ENCODE measurements at places on chromosomes 2 and 18.

DNA sequence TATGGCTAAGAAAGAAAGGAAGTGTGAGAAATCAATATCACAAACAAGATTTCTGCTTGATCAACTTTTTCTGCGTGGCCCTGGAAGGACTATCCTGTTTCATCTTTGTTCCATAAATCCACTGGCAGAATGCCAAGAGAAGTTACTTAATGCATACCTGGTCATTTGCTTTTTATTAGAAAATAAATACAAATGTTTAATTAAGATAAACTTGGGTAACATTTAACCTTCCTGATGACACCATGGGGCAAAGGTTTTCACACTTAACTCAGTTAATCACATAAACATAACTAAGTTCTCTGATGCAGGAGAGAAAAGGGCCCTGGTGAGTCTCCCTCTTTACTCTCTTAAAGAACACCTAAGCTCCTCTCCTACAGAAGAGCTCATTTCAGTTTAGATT, 203.3 kb downstream of the AFF3 start:
- no peak for DNase-seq

GRCh38 chr2:58047373-58047935, 848 bp downstream of the VRK2 start:
- no peak for DNase-seq

DNA sequence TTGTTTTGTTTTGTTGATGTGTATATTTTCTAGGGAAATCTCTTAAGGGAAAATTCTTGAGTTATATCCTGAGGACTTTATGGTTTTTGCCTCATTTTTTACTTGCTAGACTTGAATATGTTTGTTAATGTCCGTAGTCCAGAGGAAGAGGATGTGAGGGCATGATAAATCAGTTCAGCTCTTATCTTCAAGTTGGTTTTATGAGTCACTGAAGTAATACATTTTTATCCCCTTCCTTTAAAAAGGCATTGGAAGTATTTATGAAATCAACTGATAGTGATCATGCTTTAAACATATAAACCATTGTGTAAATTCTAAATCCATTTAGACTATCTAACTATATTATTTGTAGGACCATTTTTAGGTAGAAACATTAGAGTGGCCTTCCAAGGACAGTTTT, 43.9 kb upstream of the CYBRD1 start:
- no peak for DNase-seq

GRCh38 chr2:191650896-191651773, 26.8 kb upstream of the NABP1 start:
- DNase-seq: no peak

GRCh38 chr2:170930131-170930990, 1.3 kb downstream of the GORASP2 start:
- peak; percentile 7 for DNase-seq

DNA sequence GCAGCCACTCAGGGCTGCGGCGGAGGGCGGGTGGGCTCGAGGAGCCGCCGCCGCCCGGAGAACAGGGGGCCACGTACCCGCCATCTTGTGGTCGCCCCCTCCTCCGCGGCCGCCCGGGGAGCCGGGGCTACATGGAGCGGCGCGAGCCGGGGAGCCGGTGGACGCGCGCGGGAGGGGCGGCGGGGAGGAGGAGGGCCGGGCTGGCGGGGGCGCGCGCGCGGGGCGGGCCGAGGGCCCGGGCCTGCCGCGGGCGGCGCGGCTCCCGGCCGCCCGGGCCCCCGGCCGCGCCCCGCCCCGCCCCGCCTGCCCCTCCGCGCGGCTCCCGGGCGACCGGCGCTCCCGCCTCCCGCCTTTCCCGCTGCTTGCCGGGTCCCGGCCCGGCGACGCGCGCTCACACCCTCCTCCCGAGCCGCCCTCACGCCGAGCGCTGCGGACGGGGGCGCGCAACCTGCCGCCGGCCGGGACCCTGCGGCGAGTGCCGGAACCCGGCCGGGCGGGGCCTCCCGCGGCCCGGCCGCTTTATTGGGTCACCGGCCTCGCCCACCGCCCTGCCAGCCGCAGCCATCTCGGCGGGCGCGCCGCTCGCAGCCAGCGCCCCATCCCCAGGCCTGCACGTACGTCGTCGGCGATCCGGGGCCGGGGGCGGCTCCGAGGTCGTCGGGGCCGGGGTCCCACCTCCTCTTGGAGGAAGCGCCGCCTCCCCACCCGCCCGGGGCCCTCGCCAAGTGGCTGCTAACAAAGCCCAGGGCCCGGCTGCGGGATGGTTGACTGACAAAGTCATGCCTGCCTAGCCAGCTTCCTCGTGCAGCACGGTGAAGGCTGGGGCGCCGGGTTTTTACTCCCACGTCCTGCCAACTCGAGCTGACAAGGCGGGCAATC, at the start of gene PPP4R1:
PPP4R1 (minus strand) TSS at position 159 of the 879 bp plus-strand sequence; CDS start at position 84, 75 bp downstream.
- peak; percentile 27 for DNase-seq

DNA sequence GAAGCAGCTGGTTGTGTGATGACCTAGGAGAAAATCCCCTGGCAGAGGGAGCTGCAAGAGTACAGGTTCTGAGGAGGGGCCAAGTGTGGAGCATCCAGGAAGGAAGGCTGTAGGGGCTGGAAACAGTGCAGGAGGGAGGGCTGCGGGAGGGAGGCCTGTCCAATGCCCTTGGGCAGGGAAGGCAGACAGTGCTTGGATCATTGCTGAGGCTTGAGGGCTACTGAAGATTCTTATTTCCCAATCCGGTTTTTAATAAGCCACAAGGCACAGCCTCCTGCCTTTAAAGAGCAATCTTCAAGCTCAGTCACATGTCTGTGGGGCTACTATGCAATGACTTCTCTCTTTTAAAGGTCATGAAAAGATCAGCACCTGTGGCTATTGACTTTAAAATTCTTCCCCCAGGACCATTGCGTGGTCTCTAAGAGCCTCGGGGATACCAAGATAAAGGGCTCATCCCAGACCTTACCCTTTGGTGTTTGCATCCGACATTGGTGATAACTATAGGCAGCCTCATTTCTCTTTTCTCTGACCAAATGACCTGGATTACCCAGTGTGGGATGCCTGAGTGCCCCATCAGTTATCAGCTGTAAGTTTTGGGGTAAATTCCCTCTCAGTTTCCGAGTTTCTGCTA, 149.6 kb downstream of the DOCK10 start:
- no peak for DNase-seq

- no peak for DNase-seq
Observed at GRCh38 chr2:4151521-4151920, 448.1 kb downstream of the DCDC2C start.

DNA sequence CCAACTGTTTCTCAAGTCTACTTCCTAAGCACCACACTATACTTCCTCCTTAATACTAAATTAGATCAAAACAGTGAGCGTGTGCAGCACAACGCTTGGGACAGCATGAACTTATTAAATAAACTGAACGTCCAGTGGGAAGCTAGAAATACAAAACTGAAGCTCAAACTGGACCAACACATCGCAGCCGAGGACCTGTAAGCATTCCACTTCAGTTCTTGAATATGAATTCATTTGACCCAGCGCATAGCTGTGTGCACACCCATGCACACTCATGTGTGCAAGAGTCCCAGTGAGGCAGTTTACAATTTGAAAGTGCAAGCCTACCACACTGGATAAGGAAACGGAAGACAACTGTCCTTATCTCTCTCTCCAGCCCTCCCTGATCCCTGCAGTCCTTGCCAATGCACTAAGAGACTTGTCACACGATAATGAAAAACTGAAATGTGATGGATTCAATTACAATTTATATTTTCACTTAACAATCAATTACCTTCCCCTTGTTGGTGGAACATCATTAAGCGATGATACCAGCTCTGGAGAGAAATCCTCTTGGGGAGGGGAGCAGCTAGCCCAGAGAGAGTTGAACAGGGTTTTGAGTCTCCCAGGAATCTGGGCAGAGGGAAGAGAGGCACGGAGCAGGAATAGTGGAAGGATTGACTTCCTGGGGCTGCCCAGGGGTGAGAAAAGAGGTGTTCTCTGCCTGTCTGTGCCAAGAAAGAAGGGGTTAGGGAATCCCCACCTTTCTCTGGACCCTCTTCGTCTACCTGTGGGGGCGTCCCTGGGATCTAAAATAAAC, 186.5 kb upstream of the KLHL29 start:
- no peak for DNase-seq

DNA sequence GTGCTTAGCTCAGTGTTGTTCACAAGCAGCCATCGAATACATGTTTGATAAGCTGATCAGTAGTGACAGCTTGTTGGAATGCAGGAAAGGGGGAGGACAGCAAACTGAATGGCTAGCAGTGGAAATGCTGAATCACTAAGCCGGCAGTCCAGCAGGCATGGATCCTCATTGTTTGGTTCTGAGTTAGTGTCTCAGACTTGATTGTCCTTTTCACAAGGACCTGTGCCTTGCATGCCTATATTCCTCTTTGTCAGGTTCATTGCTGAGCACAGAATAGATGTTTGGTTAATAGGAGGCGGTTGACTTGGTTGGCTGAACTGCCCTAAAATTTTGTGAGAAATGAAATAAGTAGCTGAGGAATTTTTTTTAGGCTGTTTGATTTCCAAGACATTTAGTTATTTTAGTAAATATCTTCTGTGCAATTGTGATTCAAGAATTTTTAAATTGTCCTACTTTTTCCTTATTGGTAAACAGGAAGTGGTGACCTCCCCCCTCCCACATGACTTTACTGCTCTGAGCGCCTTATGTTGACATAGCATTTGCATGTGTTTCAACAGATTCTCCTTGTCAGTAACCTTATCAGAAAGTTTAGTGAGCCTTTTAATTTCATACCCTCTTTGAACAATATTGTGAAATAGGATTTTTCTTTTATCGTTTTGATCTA, 21.4 kb upstream of the STON1 start:
- DNase-seq: no peak

DNA sequence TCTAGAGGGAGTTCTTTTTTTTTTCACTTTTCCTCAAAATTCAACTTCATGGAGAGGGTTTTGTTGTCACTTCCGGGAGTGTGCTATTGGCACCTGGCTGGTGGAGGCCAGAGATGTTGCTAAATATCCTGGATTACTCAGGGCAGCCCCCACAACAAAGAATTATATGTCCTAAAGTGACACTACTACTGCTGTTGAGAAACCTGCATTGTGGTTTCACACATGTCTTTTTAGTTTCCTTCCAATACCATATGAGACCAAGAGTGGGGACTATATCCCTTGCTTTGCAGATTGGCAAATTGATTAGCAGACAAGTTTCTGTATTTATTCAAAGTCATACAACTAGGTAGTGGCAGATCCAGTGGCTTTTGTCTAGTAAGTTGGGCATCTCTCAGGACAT, 826.8 kb downstream of the TRIB2 start:
- no peak for DNase-seq

GRCh38 chr18:54444319-54444914, 86.7 kb downstream of the C18orf54 start:
- DNase-seq: no peak

DNA sequence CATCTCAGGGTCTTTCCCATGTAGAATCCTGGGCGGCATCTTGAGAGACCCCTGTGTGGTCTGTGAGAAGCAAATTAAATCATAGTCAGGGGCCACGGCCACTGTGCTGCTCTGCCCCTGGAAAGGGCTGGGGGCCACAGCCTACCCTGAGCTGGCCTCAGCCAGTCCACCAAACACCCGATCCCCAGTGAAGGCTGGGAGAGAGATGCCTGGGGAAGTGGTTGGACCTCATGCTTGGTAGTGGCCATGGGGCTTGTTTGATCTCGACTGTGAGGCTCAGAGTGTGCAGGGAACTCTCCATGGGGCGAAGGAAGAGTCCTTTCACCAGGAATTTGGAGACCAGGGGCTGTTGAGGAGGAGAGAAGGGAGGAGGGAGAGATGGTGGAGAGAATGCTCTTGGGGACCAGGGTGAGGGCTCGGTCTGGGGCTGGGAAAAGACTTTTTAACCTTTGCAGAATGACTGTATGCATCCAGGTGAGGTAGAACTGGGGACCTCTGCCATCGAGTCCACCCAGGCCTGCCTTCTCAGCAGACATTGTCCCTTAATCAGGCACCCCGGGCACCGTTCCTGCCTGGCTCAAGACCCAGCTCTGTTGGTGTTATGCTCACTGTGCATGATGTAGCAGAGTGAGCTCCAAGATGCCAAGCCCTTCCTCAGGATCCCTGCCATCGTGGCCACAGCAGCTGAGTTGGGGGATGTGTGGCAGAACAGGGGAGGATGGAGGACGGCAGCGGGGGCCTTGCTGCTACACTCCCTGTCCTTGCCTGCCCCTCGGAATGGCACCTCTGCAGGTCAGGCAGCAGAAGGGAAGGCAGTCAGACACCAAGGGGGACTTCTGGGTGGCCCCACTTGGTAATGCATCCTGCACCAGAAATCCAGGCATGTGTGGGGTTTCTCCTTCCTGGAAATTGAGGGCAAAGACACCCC, 249.9 kb downstream of the DYSF start:
- DNase-seq: no peak

DNA sequence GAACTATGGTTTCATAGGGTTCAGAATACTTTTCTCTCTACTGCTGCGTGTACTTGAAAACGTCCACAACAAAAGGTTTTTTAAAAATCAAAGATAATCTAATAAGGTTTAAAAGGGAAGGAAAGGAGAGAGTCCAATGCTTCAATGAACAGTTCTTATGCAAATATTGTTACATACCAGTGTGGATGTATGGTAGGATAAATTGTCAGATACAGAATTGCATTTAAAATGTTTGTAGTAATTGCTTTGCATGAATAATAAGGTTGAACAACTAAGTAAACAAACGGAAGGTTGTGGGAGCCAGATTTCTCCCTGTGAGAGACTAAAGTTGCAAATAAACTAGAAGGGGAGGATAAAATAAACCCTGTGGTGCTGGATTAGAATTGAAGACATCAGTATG, 53.8 kb upstream of the RBBP8 start:
- no peak for DNase-seq

Measured in activated naive CD4-positive, alpha-beta T cell (primary cell).